ENCODE measurements at places on chromosomes 7 and 10.

DNA sequence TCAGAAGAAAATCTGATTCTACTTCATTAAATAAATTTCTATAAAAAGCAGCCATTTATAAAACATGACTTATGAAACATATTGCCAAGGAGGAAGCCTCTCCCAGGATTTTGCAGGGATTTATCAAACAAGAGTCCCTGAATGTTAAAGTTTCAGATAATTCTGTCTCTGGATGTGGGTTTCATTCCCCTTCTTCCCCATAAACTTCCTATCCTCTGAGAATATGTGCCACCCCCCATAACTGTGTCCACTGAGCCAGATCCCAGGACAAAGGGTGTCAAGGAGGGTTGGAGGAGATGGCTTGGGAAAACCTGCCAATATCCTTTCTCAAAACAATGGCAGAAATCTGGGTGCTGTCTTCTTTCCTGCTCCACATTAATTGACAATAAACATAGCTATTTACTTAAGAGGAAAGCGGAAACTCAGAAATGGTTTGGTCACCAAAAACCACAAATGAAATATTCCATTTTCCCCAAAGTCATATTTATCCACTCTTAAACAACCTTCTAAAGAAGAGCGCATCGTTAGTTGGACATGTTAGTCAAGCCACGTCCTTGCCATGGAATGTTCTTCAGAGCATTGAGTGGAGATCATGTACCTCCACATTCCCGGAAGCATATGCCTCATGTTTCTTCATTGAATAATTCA, 54.3 kb upstream of the AKR1E2 start:
- no peak for DNase-seq

DNA sequence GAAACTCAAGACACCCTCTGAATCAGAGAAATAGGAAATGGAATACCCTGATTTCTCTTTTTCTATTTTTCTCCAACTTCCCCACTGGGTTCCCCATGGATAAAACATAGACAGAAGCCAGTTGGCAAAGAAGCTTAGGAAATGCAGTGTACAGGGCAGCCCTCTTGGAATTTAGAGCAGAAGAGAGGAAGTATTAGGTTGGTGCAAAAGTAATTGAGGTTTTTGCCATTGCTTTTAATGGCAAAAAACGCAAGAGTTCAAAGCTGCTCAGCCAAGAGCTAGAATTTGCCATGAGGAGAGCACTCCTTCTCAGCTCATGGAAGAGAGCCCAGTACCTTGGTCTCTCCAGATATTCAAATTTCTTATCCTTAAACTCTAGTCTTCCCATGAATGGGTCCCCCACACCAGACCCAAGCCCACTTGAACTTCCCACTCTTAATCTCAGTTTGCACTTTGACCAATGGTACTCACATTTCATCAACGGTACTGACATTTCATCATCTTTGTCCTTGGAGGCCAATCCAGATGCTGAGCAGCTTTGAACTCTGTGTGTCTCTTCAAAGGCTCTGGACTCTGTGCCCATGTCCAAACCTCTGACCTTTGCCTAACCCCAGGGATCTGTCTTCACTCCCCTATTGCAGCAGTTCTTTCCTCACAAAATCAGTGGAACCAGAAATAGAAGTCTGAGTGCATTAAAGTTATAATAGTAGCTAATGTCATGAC, 73.2 kb upstream of the PPP1R3C start:
- no peak for DNase-seq

- DNase-seq = no peak
These were observed 25.1 kb downstream of the HDAC9 start for GRCh38 chr7:18520450-18521235.

DNA sequence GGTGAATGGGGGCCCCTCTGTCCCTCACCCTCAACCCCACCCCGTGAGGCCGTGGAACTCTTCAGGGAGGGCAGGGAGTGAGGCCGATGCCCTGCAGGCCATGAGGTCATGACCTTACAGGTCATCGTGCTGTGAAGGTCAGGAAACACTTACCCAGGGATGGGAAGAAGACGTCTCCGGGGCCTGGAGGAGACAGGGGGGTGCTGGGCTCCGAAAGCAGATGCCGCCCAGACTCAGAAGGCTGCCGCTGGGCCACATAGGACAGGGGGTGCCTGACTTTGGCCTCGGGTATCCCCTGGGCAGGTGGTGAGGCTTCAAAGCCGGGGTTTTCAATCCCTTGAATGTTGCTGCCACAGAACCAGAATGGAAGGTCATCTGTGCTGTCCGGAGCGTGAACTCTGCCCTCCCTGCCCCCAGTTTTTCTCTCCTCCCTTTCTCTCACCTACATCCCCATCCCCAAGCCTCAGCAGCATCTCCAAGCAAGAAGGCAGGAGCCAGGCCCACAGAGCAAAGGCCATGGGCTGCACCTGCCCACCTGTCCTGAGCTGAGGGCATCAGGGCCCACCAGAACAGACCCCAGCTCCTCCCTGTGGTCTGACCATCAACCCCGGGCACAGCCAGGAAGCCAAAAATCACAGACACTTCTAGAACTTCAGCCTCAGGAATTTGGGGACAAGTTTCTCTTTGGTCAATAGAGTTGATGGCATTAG, 21.6 kb downstream of the VSIR start:
- no peak for DNase-seq

DNA sequence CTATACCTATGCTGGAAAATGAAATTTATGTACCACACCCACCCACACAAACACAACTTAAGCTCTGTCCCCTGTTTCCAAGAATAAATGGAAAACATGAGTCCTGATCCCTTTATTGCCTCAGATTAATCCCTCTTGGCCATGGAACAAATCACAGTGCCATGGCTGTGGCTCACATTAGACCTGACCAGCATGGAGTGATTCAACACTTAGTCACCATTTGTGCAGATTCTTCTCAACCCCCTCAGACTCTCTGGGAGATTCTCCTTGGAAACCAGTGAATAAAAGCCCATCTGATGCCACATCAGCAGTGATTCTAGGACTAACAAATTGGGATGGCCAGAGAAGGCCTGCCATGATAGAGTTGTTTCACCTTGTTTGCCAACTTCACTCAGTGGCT, 204.4 kb upstream of the TMEM72 start:
- no peak for DNase-seq

DNA sequence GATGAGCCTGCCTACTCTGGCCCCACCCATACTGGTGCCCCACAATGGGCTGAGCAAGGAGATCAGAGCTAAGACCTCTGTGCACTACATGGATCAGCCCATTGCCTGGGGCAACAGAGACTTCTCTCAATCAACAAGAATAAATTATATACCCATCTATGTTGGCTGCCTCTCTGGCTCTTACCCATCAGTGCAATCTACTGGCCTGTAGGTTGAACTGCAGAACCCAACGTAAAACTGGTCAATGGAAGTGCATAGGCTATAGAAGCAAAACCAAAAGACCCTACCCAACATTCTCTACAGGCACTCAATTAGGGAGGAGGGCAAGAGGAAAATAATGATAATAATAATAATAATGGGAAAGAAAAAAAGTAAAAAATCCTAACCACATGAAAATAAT, 574.3 kb downstream of the MAGI2 start:
- no peak for DNase-seq

DNA sequence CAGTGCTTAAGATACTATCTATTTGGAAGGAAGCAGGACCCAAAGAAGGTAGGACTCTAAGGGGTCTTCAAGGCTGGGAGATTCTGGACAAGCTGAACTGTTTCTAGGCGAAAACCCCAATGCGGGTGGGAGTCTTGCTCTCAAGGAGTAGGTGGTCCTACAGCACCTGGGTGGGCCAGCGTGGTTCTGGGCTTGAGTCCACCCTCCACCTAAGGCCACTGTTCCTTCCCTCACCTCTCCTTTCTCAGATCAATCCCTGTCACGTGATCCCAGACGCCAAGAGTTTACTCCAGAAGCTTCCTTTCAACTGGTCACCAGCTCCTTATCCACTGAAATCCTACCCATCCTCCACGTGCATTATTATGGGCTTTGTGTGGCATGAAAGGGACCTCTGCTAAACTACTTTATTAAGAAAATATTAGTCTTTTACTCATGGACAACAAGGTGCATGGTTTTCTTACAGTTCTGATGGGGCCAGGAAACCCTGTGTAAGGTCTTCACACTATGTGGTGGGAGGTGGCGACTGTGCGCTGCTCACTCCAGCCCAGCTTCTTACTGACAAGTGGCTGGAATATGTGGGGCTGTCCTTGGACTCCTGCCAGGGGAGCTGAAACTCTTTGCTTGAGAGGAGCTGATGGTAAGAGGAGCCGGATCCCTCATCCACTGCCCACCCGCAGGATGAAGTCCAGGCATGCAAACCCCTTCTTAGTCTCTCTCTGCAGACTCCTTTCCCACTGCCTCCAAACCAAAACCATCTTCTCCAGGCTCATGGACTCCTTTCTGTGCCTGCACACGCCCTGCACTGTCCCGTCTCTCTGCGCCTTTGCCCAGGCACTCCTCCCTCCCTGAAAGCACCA, 1.6 kb downstream of the ZNF746 start:
- DNase-seq = no peak

GRCh38 chr7:157690833-157691585, 354.2 kb downstream of the DNAJB6 start:
- DNase-seq = no peak

- DNase-seq = no peak
These were observed 96.4 kb downstream of the SLC25A40 start for GRCh38 chr7:87779806-87780205.

DNA sequence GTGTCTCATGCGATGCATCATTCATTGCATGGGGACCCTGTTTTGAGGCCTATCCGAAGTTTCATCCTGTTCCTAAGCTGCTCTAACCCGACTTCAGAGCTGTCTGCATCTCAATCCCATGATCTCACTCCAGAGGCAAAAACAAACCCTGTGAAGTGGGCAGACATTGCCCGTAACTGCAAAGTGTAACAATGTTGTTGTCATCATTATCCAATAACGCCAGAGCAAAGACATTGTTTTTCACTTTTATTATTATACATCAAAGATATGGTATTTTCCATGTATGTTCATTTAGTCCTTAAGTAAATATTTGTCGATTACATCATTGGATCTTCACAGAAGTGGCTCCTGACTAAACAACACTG, 246.7 kb downstream of the KLF6 start:
- no peak for DNase-seq

- DNase-seq = no peak
These were observed 2.0 kb upstream of the TBXAS1 start for GRCh38 chr7:139827042-139827441.

DNA sequence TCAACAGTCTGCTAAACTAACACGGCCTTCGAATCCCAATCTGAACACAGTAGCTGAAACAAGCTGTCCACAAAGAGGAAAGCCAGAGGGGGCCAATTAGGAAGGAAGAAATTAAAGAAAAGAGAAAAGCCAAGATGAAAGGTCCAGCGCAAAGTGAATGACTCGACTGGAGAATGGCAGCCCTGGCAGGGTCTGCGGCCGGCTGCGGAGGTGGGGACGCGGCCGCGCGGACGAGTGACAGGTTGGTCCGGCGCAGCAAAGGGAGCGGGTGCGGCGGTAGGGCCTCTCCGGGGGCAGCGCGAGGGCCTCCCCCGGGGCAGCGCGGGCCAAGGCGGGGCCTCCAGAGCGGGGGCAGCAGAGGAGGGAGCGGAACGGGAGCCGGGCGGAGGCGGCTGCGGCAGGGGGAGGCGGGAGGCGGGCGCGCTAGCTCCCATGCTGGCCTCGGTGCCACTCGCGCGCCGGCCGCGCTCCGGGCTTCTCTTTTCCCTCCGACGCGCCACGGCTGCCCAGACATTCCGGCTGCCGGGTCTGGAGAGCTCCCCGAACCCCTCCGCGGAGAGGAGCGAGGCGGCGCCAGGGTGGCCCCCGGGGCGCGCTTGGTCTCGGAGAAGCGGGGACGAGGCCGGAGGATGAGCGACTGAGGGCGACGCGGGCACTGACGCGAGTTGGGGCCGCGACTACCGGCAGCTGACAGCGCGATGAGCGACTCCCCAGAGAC, at the start of gene VWC2:
Gene VWC2, plus strand, starts transcription at position 421 of the 718 bp plus-strand sequence. CDS start 1,798 bp downstream, outside the sequence.
- DNase-seq = no peak

DNA sequence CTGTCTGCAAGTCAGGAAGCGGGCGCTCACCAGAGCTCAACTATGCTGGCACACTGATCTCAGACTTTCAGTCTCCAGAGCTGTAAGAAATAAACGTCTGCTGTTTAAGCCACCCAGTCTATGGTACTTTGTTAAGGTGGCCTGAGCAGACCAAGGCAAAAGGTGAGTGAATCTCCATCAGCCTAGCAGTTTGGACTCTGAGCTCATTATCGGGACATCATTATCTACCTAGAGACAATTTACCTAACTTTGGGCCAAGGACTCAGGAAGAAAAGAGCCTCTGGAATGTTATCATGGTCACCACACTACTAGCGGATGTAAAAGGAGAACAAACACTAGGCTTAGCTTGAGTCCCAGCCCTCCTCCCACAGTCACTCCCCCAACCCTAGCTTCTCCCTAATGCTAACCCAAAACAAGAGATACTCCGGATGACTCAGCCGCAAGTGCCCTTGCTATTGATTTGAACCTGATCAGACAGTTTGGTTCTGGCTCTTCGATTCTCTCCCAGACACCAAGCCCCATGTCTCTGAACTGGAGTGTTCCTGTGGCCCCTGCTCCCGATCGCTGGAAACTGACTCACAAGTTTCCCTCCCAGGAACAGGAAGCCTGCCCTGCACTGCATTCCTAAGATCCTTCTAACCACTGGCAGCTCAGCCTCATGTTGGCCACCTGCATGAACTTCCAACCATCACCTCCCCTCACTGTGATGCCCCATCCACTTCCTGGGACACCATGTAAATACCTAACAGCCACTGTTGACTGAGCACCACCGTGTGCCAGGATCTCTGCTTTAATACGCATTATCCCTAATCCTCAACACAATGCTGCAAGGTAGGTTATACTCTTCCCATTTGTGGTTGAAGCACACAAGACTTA, 34.5 kb downstream of the CREB3L2 start:
- no peak for DNase-seq

GRCh38 chr7:5005066-5005465, 40.6 kb upstream of the RBAK start:
- no peak for DNase-seq

GRCh38 chr7:138125598-138126111, 49.4 kb downstream of the AKR1D1 start:
- no peak for DNase-seq

- no peak for DNase-seq
These were observed 46.9 kb upstream of the WIPI2 start for GRCh38 chr7:5143106-5143505.

- DNase-seq = no peak
These were observed 10.0 kb upstream of the TSPAN14 start for GRCh38 chr10:80444124-80444523.

DNA sequence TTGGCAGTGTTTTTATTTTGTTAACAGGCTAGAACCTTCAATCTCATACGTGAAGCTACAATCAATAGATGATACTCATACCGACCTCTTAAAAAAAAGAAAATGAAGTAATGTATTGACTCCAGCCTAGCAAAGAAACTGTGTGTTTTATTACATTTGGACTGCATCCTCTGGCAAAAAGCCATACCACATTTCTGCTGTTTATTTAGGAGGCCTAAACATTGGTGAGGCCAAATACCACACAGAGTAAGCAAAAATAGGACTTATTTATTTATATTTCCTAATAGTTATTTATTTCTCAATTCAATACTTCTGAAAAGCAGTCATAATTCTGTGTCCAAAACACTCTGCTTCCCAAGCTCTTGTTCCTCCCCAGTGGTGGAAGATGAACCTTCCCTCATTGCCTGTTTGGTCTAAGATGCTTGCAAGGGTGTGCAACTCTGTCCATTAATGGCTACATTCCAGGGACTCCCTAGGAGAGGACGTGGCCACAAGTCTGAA, 398.8 kb upstream of the KLF6 start:
- no peak for DNase-seq

GRCh38 chr10:79411546-79412495, 33.6 kb downstream of the ZCCHC24 start:
- DNase-seq = no peak
